ENCODE measurements at places on chromosomes 12 and 14.

DNA sequence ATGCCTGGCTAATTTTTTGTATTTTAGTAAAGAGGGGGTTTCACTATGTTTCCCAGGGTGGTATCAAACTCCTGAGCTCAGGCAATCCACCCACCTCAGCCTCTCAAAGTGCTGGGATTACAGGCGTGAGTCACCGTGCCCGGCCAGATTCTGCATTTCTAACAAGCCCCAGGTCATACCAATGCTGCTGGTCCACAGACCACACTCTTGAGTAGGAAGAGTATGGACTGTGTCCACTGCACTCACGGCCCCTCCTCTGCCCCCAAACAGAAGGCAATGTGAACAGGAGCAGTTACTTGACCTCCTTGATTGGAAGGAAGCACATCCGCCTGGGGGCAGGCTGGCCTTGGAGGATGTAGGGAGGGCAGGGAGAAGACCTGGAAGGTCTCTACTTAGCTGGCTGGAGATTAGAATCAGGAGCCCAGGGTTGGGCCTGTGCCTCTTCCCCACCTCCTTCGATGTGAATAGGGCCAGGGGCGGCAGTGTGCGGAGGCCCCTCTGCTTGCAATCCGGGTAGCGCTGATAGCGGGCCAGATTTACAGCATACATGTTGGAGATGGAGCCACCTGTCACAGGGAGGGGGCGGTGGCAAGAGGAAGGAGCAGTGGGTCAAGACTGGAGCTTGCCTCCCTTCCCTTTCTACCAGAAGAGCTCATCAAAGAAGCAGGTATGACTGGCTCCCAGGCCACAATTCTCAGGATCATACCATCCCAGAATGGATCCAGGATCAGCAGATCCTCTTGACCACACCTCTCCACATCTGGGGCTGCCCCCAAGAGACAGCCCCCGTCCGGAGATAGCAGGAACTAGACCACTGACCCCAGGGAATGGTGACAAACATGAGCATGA is 9.4 kb upstream of the ZNF740 start:
- DNase-seq, result no peak

- DNase-seq, result no peak
Observed at GRCh38 chr12:31524791-31525495, 66.0 kb downstream of the DENND5B start.

DNA sequence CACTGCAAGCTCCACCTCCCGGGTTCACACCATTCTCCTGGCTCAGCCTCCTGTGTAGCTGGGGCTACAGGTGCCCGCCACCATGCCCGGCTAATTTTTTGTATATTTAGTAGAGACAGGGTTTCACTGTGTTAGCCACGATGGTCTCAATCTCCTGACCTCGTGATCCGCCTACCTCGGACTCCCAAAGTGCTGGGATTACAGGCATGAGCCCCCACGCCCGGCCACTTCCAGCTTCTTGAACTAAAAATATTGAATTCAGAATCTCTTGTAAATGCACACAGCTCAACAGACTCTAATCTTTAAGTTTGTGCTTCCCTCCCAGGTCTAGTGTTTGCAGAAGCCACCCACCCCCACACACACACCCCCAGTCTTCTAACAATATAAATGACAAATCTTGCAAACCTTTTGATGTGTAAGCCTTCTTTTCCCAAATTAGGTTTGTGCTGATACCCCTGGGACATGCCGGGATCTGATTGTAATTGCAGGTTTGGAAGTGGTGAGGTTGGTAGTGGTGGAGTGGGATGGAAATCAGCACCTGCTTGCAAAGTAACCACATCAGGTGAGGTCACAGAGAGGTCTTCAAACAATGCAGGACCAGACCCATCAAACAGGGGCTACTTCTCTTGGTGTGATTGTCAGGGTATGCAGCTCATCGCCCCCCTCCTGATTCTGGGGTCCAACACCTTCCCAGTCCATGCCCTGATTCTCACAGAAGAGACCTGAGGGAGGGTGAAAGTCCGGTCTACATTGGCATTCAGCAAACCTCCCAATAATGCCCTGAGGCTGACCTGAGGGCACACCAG is 51.4 kb upstream of the GPR132 start:
- no peak for DNase-seq

- no peak for DNase-seq
Observed at GRCh38 chr14:64363265-64363846, 24.8 kb upstream of the MTHFD1 start.

DNA sequence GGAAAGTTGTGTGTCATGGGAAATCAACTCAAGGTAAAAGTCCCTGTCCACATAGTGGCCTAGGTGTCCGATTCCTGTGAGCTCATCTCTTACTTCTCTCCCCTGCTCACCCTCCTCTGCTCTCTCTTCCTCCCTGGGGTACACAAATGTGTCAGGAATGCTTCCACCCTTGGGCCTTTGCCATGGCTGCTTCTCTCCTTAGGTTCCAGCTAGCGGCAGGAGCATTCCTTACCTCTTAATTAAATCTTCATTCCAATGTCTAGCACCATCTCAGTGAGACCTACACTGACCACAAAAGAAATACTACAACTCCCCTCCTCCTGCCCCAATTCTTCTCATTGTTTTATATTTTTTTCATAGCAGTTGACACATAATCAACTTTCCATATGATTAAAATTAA is 298.6 kb downstream of the PDZRN4 start:
- no peak for DNase-seq

- DNase-seq, result no peak
Observed at GRCh38 chr14:75281654-75282019, 3.0 kb downstream of the FOS start.

DNA sequence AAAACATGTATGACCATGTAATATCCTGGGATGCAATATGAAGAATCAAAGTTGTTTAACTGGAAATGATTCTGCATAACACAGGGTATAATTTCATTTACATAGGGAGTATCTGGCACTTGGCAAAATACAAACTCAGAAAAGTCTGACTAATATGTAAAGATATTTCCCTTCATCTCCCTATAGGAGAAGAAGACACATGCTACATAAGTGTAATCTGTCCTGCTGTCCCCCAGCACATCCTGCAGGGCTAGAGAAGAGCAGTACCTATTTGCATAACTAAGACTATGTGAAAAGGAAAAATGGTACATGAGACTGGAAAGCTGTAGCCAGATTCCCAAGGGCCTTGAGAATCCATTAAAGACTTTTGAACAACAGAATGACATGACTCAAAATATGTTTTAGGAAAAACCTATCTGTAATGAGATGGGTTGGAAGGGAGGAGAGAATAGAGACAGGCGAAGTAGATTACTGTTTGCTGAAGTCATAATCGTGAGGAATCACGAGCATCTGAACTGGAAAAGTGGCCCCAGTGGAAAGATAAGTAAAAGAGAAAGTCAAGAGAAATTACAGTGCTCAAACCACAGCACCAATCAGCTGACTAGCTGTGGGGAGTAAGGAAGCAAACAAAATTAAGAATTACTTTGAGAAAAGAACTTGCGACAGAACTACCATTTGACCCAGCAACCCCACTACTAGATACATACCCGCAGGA is 155.1 kb upstream of the HMGA2 start:
- no peak for DNase-seq

DNA sequence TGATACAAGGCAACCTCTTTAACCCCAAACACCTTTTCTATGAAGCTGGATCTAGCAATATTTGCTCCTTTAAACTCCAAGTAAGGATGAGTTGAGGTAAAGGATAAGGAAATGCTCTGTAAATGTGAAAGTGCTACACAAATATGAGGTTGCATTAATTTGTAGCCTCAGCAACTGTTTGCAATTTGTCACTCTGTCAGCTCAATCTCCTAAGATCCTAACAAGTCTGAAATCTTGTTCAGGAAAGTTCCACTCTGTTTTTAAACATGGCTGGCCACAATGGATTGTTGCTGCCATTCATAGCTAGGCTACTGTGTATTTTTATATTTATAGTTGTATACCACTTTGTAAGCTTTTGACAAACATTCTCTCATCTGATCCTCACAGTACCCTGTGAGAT is 51.3 kb downstream of the SCN8A start:
- no peak for DNase-seq

DNA sequence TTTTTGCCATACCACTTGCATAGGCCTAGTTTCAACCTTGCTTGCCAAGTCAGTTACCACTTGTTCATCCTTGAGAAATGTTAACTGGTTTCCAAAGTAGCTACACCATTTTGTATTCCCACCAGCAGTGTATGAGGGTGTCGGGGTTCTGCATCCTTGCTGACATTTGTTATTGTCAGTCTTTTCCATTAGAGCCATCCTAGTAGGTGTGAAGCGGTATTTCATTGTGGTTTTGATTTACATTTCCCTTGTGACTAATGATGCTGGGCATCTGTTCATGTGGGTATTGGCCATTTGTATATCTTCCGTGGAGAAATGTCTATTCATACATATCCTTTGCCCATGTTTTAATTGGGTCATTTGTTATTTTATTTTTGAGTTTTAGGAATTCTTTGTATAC is 27.6 kb upstream of the GALNT16 start:
- DNase-seq, result no peak

DNA sequence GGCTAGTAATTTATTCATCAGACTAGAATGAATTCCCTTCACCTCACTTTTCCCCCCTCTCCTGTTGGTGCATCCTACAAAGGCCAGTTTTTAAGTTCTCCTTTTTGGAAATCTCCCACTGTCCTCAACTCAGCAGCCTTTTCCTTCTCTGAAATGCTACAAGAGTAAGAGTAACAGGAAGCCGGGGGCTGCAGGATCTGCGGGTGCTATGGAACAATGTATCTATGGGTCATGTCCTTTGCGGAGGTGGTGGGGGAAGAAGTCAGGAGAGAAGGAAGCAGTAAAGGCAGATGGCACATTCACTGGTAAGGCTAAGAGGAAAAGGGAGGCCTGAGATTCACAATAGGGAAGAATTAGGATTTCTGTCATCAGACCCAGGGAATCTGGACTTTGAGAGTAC is 22.2 kb upstream of the TESC start:
- no peak for DNase-seq
